Myocyte (in vitro differentiated cells): ENCODE measurements at places on chromosomes 3 and 15. TPM values are rescaled to one million over a fixed set of nuclear protein-coding genes. Genes with fewer than 3 reads are reported as not detected.

The CYP19A1 gene
- total RNA-seq: 1.3 and 5.8 TPM in 2 replicates

The PRICKLE2 gene
- 14.6 and 20.2 TPM in 2 replicates for total RNA-seq

The LDHAL6B gene
- not detected in 2 replicates for total RNA-seq

The ARL14 gene
- total RNA-seq: not detected in 2 replicates

The PSTPIP1 gene
- not detected in 2 replicates for total RNA-seq

The TOP2B gene
- 81.5 and 85.6 TPM in 2 replicates for total RNA-seq

The ARRDC4 gene
- 22.7 and 30.6 TPM in 2 replicates for total RNA-seq

The MORC1 gene
- not detected in 2 replicates for total RNA-seq

The TLR9 gene
- 0.05 TPM in 1 of 2 replicates, not detected in the other for total RNA-seq

The SLC6A6 gene
- total RNA-seq: 63.3 and 79.9 TPM in 2 replicates

DNA sequence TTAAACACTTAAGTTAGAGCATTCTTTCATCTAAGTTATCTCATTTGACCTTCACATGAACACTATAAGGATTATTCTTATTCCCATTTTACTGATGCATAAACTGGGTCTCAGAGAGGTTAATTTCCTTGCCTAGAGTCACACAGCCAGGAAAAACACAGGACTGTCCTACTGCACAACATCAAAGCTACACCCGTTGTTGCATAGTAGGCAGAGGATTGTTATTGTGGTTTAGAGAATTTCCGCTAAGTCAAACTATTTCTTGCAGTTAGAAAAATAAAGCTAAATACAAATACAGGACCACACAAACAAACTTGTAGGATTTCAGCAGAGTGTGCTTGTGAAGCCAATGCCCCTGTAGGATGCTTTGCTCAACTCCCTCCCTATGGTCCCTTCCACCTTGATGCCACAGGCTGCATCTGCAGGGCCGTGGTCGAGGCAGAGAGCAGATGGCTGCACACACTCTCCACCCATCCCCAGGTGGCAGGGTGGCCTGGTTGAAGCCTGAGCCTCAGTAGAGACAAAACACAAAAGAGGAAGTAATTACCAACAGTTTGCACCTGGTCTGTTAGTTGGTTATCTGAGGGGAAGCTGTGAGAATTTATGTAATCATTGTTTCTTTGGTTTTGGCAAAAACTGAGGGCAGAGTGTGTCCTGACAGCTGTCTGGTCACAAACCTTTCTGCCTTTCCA, 41.1 kb upstream of the SKOR1 start:
- DNase-seq: no peak

GRCh38 chr3:11480663-11481298, 162.9 kb downstream of the VGLL4 start:
- peak; percentile 18 for DNase-seq

GRCh38 chr3:178771511-178771910, 235.3 kb downstream of the KCNMB2 start:
- DNase-seq: no peak

- DNase-seq: peak; percentile 40
These were observed 36.5 kb downstream of the BOC start for GRCh38 chr3:113247675-113248458.

- no peak for DNase-seq
These were observed 338.1 kb downstream of the GAP43 start for GRCh38 chr3:115961380-115961779.

- DNase-seq: no peak
These were observed 522 bp upstream of the NRROS start for GRCh38 chr3:196638861-196639482.

DNA sequence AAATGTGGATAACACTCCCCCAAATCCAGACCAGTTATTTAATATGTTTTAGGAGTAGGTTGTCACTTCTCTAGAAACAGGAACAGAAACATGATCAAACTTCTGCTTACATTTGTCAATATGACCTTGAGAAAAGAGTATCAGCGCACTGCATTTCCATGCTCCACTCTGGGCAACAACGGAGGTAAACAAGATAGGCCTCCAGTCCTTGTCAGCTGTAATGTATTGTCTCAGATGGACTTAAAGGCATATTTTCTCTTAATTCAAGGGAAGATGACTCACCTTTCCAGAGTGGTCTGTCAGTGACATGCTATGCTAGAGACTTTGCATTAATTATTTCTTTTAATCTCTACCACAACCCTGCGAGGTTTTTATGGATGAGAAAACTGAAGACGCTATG, 51.6 kb upstream of the TCF12 start:
- no peak for DNase-seq

GRCh38 chr3:144431134-144431533, 459.5 kb downstream of the DIPK2A start:
- no peak for DNase-seq

DNA sequence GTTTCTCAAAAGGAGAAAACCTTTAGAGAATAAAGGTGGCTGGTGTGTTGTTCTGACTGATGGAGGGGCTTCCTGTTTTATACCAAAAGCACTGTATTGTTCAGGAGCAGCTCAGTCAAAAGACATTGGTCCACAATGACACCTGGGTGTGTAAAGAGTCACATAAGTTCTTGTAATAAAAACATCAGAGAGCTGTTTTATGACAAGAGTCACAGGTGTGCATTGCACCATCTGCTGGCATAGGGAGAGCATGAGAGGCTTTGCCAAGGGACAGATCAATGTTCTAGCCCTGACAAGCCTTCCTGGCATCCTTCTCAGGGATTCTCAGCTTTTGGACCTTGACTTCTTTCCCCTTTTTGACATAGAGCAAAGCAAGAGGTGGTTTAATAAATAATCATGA, 20.4 kb downstream of the ARPP21 start:
- DNase-seq: no peak

DNA sequence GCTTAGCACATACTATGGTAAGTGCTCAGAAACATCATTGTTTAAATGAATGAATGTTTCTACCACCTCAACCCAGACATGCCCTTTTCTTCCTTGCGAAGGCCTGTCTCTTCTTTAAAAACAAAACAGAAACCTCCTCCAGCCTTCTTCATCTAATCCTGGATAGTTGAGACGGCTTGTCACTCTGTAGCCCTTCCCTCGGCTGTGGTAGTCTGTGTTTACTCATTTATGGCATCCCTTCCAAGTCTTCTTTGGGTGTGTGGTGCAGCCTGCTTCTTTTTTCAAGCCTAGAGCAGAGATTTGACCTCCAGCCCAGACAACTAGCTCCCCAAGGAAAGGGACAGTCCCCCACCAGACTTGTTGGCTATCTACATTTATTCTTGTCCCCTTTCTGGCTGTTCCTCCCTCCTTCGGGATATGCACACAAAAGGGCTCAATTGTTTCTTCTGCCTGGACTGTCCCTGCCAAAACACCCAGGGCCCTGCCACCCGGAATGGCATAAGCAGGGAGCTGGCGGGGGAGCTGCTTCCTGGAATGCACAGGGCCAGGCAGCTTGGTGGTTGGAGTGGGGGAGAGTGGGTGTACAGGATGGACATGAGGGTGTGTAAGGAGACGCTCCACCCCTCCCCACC, 67.8 kb downstream of the ITGA11 start:
- no peak for DNase-seq

GRCh38 chr3:40336511-40337135, 27.1 kb downstream of the EIF1B start:
- DNase-seq: no peak

GRCh38 chr3:97970156-97970555, 2.1 kb downstream of the RIOX2 start:
- no peak for DNase-seq

DNA sequence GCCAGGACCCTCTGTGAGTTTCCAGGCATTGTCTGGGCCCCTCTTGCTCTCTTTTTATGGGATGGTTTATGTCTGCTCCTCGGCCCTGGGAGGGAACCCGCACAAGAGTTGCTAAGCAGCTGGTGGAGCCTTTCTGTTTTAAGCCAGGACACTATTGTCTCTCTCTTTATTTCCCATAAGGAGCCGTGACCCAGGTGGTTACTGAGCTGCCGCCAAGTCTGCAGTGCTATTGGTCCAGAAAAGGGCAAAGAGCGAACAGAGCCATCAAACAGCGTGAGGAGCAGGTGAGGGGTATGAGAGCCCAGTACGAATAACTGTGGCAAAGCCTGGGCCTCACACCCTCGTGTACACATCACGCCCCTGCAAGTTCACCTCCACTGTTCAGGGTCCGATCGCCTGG, 280.2 kb downstream of the SHQ1 start:
- DNase-seq: no peak

GRCh38 chr3:133937061-133937686, 41.5 kb upstream of the RAB6B start:
- DNase-seq: no peak

- DNase-seq: no peak
These were observed 6.9 kb downstream of the ST8SIA2 start for GRCh38 chr15:92400573-92400972.

DNA sequence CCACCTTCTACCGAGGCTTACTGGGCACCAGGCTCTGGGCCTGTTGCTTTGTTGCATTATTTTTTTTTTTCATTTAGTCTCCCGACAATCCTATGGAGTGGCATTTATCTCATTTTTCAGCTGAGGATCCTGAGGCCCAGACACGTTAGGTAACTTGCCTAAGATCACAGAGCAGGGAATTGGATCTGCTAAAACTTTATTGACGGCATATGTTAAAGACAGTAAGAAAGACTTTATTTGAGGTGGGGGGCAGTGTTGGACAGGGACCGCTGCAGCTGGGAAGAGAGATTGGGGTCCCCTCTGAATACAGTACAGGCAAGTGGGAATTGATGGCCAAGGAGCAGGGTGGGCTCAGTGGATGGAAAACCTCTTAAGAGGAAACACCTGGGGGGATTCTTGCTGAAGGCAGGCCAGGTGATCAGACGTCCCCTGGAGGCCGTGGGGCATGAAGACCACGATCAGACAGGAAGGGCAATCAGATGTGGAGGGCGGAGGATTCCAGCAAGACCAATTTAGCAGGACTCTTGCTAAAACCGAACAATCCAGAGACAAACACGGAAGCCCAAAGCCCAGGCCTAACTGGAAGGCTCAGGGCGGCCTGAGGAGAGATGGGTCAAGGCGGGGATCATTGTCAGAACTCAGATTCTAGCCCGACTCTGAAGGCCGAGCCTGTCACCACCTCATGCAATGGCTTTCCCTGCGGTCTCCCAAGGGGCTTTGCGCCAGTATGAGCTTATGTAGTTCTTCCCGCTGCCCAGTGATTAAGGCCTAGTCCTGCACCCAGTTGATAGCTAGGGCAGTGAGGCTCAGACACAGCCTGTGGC, 53.7 kb downstream of the RGMA start:
- no peak for DNase-seq

DNA sequence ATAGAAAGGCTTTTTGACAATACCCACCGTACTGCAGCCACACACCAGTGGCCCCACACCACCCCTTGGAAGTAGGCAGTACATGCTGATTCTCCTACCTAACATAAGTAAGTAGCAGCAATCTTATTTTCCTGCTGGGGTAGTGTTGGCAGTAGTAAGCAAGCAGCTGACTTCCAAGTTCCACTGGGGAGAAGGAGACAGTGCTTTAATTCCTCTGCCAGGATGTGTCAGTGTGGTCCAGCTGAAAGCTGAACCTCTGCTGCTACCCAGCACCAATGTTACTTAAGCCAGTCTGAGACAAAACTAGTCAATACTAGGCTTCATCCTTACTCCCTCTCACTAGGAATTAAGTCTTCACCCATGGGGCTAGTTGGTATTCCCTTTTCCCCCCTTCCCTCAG, 74.7 kb downstream of the DZIP3 start:
- DNase-seq: peak; percentile 74

GRCh38 chr15:94700211-94700610, 468.9 kb downstream of the MCTP2 start:
- no peak for DNase-seq

DNA sequence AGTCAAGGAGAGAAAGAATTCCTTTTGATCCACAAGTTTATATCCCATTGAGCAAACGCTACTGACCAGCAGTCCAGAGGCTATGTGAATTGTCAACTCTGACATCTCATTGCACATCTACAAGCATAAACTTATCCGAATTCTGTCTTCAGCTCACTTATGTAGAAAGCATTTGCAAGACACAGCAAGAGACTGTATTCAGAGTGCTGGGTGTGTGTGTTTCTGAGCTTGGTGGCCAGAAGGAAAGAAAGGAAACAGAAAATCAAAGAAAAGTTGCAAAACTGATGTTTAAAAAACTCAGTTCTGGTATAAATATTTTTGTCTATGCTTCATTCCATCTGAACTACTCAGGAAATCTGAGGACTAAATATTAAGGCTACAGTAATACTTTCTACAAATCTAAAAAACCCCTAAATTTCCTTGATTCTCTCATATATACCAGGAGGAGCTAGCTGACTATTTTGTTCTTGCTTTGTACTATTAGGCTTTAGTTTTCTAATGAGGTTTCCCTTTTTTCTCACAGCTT, 45.5 kb downstream of the LSAMP start:
- DNase-seq: no peak

DNA sequence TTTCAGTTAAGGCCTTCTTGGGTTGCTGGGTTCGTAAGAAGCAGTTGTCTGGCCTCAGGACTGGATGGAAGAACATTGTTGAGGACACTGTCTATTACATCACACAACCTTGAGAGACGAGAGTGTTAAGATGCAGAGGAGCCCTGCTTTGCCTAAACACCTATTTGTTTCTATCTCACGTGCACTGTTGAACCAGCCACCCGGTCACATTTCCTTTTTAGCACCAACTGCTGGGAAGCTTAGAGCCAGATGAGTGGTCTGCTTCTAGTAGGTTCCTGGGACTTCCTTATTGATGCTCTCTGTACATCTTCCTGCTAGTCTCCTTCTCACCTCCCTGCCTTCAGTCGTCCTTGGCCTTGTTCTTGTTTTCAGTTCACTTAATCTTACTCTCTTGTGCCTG, 22.3 kb downstream of the CAND2 start:
- no peak for DNase-seq

- DNase-seq: no peak
These were observed 40.3 kb upstream of the TFRC start for GRCh38 chr3:196122021-196122687.

DNA sequence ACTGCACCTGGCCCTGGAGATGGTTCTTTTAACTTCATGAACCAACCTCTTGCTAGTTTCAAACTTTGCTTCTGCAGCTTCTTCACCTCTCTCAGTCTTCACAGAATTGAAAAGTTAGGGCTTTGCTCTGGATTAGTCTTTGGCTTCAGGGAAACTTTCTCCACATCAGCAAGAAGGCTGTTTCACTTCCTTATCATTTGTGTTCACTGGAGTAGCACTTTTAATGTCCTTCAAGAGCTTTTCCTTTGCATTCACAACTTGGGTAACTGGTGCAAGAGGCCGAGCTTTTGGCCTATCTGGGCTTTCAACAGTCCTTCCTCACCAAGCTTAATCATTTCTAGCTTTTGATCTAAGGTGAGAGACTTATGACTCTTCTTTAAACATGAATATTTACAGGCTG, 15.7 kb upstream of the TM2D3 start:
- no peak for DNase-seq

- no peak for DNase-seq
These were observed 23.2 kb upstream of the PARL start for GRCh38 chr3:183907911-183908331.

GRCh38 chr3:6516143-6516542, 344.8 kb upstream of the GRM7 start:
- DNase-seq: no peak

- no peak for DNase-seq
These were observed 238.7 kb downstream of the ISL2 start for GRCh38 chr15:76575274-76575673.
